ENCODE measurements at places on chromosomes 4 and X.

DNA sequence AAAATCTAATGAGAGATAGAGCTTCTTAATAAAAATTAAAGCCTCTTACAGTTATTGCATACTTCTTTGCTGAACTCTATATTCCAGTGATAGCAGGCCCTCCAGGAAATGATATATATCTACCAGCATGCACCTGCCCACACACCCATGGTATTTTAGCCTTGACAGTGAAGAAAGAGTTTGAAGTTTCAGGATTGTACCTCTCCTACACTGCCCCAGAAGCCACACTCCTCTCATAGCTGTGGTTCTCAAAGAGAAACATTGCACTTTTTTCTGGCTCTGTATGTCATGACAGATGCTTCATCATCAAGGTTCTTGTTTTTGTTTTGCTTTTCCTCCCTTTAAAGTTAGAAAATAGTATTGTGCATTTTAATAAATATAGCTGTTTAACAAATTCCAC lies 34.0 kb downstream of the INPP4B start:
- no peak for DNase-seq

GRCh38 chr4:92305878-92306520 lies 2.2 kb downstream of the GRID2 start:
- no peak for DNase-seq

DNA sequence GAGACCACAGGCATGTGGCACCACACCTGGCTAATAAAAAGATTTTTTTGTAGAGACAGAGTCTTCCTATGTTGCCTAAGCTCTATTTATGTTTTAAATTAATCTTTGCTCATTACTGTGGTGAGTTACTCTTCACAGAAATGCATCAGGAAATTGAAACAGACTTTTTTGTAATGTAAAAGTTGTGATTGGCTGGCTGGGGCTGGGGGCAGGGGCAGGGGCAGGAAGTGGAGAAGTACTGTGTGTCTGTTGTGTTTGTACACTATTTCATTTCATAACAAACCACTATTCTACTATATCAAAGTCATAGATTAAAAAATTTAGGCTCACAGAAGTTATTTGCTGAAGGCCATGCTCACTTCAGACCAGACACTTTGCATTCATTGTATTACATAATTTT lies 19.1 kb upstream of the ABRAXAS1 start:
- no peak for DNase-seq

DNA sequence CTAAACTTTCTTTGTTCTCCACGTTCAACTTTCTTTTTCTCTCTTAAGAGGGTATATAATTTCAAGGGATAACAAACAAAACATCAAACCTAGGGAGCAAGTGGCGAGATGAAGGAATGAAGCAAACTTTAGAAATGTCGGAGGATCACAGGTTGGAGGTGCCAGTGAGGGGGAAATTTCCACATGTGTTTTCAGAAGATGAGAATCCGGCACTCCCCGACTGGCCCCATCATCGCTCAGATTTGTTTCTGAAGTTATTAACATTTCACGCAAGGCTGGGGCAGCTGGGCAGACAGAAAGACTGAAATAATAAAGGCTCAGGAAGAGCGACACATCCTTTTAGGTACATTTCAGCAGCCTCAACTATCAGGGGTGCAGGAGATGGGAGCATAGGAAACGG lies 134.9 kb downstream of the SMIM20 start:
- DNase-seq, result no peak

DNA sequence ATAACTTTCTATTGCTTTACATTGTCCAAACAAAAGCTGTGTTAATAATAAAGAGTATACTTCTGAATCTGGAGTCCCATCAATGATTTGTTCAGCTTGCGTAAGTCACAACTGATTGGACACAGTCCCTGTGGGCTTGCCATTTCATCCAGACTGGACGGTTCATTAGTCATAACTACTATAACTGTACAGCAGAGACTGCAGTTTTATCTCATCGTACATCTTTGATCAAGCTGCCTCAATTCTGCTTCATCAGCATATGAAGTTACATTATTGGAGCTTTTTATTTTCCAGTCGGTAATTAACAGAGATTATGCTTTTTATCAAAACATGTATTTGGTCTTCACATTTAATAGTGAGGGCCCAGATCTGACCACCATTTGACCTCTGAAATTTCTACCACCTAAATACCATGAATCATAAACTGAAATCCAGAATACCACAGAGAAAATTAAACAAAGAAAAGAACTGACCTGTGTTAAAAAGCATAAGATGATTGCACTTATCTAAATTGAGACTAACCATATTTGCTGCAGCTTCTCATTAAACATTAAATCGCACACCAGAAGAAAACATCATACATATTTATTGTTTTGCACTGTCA lies 12.5 kb upstream of the MAB21L2 start:
- DNase-seq, result no peak

DNA sequence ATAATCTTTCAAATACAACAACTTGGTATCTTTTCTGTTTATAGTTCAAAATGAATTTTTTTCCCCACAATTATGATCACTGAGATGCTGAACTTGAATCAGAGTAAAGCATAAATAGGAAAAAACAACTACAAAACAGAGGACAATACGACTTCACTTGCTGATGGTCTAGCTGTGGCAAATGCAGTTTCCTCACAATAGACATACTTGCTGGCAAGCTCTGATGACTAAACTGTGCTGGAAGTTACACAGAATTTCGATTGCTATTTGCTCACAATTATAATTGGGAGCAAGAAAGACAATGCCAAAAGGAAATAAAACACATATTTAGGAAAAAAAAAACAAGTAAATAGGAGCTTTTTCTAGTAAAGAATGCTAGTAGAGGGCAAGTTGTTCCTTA lies 14.7 kb downstream of the VEGFC start:
- DNase-seq, result no peak

GRCh38 chr4:90419124-90419711 lies 292.0 kb downstream of the CCSER1 start:
- DNase-seq, result no peak

- no peak for DNase-seq
Observed at GRCh38 chr4:110508827-110509710, 33.1 kb downstream of the ENPEP start.

DNA sequence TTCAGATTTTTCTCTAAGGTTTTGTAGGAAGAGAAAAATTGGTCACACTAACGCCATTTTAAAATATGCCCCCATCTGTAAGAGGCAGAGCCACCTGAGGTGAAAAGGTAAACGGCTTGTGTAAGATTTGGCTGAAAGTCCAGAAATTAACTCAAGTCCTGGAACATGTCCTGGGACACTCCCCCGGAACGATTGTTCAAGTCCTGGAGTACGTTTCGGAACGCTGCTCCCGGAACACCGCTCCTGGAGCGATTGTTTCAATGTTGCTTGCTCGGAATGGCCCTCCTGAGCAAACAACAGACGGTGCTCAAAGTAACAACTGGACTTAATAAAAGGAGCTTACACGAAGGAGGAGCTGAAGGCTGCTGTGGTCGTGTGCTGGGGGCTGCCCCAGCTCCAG lies 796.5 kb upstream of the SLIT2 start:
- DNase-seq, result no peak

Measured in stimulated activated CD4-positive, alpha-beta T cell treated with anti-CD3 and anti-CD28 coated beads, TNF-alpha, amount 100 ng/mL, for 24 hours (primary cell).